Upper lobe of right lung (tissue), 1 donor: ENCODE measurements at places on chromosomes 6 and 20.

DNA sequence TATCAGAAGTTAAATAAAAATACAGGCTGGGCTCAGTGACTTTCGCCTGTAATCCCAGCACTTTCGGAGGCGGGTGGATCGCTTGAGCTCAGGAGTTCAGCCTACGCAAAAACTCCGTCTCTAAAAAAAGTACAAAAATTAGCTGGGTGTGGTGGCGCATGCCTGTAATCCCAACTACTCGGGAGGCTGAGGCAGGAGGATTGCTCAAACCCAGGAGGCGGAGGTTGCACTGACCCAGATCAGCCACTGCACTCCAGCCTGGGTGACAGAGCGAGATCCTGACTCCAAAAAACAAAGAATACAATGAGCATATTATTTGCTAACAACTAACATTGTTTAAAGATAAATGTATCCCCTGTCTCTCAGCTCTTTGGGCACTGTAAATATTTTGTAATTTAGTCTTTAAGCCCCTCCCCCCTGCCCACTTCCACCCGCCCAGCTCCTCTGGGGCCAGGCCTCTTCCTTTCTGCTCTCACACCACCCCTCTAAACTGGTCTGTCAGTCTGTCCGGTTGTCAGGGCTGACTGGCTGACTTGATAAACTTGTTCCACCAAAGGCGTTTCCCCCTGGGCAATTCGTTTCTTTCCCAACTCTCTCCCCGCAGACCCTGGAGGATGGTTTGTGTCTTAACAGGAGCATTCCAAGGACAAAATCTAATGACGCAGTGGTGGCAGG lies 62.4 kb upstream of the QKI start:
- no peak for DNase-seq

DNA sequence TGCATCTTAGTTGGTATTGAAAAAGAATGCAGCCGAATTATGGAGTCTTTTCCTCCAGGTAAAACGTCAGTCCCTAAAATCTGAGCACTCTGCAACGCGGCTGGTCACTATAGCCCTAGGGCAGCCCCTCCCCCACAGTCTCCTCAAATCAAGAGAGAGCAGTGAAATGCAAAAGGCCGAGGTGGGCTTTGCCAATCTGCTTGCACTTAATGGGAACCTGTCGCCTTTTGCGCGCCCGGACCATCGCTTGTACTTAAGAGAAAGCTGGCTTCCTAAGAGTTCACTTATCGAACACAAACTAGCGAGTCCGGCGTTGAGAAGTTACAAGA lies 447 bp downstream of the MCM3 start:
- DNase-seq: no peak

GRCh38 chr6:139336488-139336887 lies 38.0 kb downstream of the CITED2 start:
- no peak for DNase-seq

DNA sequence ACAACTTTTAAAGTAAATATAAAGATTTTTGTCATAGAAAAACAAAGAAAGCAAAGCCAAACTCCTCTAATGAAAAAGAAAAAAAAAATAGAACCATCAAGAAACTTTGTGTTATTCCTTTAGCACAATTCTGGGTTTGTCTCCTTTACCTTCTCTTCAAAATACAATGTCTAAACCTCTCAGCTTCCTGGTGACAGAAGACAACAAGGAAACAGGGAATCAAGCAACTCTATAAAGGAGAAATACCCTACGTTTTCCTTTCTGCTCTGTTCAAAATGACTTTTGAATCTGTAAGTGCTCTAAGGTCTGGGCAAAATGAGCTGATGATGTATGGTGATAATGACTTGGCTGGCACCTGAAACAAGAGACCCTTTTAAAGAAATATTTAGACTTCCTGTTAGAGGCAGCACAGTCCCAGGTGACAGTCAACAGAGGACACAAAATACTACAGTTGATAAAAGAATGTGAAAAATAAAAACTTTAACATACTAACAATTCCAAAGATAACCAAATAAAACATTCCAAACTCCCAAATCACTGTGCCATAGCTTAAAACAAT lies 101.4 kb downstream of the PRDM1 start:
- no peak for DNase-seq

- DNase-seq: no peak
Measured at GRCh38 chr6:159427771-159428170, 258.6 kb downstream of the FNDC1 start.

- DNase-seq: no peak
Measured at GRCh38 chr6:48087448-48087847, 23.5 kb downstream of the PTCHD4 start.

DNA sequence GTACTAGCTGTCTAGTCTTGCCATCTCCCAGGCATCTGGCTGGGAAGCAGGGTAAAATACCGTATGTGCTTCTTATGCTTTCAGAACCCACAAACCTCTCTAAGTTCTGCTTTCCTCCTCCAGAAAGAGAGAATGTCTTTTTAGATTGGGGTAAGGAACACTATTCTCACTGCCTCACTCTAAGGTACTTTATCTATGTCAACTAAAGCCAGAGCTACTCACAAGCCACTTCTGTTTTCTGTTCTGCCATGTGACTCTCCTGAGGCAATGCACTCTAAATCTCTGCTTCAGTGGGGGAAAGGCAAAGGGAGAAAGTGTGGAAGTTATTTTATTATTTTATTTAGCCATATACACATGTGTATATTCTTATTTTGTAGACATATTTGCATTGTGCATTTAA lies 15.6 kb downstream of the MEP1A start:
- no peak for DNase-seq

GRCh38 chr6:134288538-134289203 lies 29.2 kb downstream of the SGK1 start:
- DNase-seq: no peak
